Activated CD4-positive, alpha-beta T cell treated with anti-CD3 and anti-CD28 coated beads for 4 hours (primary cell): ENCODE measurements at places on chromosomes 16 and 17.
A peak's percentile ranks its signal among the peaks of the same experiment; 100 is the strongest.

GRCh38 chr16:81321039-81321438, 6.3 kb downstream of the GAN start:
- DNase-seq, result no peak

- DNase-seq, result peak; percentile 64
Measured at GRCh38 chr17:75131278-75132017, at the start of gene NT5C. TSS of gene NT5C (minus strand) at chr17:75131742. CDS start at chr17:75131707, 35 bp downstream.

GRCh38 chr17:83160443-83161297, 81.3 kb downstream of the METRNL start:
- DNase-seq, result no peak

DNA sequence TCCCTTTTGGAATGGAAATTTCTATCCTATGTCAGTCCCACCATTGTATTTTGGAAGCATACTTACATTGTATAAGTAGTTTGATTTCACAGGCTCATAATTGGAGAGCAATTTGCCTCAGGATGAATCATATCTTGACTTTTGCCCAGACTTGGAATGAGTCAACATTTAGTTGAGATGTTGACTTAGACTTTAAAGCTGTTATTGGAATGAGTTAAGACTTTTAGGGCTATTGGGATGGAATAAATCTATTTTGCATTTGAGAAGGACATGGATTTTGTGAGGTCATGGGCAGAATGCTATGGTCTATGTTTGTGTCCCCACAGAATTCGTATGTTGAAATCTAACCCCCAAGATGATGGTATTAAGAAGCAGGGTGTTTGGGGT, 12.2 kb upstream of the ZNF594 start:
- DNase-seq, result no peak

- DNase-seq, result no peak
Measured at GRCh38 chr17:19248151-19248927, 11.2 kb downstream of the EPN2 start.

DNA sequence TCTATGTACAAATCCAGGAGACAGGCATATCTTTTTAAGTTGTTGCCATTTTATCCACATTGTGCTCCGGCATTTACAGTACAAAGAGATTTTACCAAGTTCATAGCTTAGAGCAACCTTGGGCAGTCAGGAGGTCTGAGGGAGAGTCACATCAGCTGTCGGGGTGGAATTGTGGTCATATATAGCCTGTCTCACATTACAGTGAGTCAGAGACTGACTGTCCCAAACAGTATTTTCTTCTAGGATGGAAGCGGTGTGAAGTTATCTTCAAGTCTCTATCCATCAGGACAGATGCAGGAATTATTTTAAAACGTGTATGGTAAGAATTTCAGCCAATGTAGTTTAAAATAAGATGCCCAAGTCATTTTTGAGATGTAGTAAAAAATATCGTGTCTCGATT, 53.0 kb downstream of the GPRC5B start:
- no peak for DNase-seq

DNA sequence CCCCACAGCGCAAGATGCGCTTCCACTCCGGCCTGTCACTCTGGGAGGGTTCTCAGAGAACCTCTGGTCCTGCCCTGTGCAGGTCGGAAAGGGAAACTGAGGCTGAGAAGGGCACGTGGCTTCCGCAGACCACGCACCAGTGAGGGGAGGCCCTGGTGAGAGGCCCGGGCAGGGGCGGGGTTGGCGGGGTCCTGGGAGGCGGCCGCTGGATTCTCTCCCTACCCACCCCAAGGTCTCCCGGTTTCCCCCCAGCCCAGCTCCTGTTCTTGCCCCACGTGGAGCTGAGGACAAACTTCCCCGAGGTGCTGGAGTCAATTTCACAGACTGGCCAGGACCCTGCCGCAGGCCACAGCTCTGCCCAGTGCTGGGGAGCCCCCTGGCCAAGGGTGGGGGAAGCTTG, 11.5 kb downstream of the CCL17 start:
- DNase-seq, result no peak

DNA sequence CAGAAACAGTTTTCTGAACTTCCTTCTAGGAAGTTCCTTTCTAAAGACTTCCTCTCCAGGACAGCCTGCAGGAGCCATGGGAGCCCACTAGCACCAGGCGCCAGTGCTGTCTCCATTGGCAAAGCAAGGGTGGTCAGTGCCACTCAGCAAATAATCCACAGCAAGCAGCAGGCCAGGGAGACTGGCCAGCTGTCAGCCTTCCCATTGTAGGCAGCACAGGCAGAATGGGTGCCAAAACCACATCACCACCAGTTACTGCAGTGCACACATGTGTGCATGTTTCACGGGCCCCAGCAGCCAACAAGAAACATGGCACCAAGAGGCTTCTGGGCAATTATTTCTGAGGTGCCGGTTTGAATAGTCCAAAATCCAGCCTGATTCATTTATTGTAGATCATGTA, 26.7 kb downstream of the DNASE1 start:
- no peak for DNase-seq

- no peak for DNase-seq
Measured at GRCh38 chr16:3115561-3115960, 3.2 kb downstream of the ZNF205 start.

DNA sequence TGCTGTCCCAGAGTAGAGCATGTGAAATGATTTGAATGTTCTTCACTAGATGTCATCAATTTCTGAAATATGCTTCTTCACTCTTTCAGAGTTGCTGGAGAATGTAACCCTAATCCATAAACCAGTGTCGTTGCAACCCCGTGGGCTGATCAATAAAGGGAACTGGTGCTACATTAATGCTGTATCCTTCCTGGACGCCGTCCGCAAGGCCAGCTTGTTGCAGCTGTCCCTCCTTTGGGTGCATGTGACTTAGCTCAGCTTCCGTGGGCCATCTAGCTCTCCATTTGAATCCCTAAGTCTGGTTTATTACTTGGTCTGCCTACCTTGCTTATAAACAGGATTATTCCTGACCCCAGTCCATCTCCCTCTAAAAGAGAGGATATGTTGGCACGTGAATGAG, 58.8 kb downstream of the USP10 start:
- no peak for DNase-seq

- no peak for DNase-seq
Measured at GRCh38 chr17:9802294-9802693, 10.9 kb upstream of the DHRS7C start.

DNA sequence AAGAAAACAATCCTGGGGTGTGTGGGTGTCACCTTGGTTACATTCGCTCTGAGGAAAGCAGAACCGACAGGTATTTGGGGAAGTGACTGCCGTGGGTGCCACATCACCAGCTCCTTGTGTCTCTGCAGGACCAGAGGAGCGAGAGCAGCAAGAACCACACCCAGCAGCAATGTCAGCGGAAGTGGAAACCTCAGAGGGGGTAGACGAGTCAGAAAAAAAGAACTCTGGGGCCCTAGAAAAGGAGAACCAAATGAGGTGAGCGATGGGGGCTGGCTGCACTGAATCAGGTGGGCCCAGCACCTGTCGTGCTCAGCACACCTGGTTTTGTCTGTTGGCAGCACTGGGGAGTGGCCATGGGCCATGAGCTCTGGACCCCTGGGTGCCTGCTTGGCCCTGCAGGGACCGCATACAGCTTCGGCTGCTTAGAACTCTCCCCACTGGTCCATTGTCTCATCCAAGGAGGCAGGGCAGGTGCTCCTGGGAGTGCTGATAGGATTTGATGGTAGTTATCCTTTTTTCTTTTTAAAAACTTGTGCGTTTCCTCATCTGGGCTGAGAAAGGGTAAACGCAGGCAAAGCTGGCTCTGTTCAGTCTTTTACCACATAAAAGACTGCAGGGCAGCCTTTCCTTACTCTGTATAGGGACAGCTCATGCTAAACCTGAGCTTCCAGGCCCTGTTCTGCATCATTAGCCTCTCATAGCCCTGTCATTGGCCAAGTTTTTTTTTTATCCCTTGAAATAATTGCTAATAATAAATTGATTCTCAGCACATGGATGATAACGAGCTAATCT, 29.4 kb downstream of the HMOX2 start:
- peak; percentile 68 for DNase-seq

DNA sequence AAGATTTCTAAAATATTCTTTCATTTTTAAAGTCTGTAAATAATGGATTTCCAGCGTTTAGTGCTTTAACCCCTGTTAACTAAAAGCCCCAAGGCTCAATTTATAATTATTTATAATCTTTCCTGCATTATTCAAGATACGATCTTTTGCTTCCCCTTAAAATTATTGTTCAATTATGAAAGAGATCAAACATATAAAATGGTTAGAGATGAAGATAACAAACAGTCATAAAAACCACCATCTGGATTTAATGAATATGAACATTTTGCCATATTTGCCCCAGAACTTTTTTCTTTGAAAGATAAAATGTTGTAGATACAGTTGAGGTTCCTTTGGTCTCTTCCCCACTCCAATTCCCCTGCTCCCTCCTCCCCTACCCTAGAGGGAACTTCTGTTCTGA, 17.6 kb downstream of the WWP2 start:
- no peak for DNase-seq

DNA sequence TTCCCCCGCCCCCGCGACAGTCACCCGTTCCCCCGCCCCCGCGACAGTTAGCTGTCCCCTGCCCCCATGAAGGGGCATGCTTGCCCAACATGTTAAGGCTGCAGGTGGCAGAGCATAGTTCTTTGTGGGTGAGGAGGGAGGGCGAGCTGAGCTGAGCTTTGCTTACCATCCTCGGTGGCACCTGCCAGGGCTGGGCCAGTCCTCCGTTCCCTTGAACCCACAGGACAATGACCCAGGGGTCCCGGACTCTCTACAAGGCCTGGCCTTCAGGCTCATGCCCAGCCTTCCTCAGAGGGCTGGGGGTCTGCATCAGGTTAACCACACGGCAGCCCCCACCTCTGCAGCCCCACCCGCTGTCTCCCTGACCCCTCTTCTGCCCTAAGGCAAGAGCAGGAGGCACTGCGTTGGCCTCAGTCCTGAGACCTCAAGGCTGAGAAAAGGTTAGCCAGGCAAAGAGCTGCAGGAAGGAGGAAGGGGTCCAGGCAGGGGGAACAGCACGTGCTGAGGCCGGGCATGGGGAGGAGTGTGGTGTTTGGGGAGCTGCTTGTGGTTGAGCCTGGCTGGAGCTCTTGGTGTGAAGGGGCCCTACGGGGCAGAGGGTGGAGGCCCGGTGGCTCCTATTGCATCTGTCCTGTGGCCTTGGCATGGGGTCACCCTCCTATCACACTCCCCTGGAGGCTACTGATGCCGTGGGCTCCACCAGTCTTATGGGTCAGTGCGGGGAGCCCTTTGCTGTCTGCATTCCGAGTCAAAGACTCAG, 11.4 kb upstream of the DOC2B start:
- DNase-seq, result no peak

DNA sequence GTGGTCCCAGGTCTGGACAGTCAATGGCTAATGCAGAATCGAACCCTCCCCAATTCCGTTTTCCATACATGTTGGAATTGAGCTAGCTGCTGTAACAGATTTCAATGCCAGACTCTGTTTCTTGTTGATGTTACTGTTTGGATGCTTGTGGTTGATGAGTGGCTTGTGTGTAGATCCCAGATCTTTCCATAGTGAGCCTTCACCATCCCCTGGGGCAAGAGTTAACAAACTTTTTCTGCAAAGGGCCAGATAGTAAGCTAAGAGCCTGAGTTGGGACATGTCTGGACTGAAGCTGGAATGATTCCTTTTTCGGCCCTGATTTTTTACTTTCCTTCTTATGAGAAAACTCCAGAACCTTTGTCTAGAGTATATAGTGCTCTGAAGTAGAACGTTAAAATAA, 296.3 kb downstream of the CPPED1 start:
- no peak for DNase-seq

GRCh38 chr17:29292071-29292991, 1.6 kb downstream of the NUFIP2 start:
- peak; percentile 51 for DNase-seq

GRCh38 chr17:48593840-48594537, 410 bp upstream of the HOXB5 start:
- peak; percentile 70 for DNase-seq

GRCh38 chr16:57386381-57386951, 14.2 kb downstream of the CX3CL1 start:
- no peak for DNase-seq

DNA sequence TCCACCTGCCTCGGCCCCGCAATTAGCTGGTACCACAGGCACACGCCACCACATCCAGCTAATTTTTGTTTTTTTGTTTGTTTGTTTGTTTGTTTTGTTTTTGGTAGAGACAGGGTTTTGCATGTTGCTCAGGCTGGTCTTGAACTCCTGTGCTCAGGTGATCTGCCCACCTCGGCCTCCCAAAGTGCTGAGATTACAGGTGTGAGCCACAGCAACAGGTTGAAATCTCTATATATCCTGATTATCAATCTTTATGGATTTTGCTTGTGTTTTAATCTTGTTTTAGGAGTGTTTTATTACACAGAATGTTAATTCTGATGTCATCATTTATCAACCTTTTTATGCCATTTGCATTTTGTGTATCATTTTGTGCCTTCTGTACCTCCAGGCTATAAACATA, 48.2 kb downstream of the RAB11FIP4 start:
- DNase-seq, result no peak

DNA sequence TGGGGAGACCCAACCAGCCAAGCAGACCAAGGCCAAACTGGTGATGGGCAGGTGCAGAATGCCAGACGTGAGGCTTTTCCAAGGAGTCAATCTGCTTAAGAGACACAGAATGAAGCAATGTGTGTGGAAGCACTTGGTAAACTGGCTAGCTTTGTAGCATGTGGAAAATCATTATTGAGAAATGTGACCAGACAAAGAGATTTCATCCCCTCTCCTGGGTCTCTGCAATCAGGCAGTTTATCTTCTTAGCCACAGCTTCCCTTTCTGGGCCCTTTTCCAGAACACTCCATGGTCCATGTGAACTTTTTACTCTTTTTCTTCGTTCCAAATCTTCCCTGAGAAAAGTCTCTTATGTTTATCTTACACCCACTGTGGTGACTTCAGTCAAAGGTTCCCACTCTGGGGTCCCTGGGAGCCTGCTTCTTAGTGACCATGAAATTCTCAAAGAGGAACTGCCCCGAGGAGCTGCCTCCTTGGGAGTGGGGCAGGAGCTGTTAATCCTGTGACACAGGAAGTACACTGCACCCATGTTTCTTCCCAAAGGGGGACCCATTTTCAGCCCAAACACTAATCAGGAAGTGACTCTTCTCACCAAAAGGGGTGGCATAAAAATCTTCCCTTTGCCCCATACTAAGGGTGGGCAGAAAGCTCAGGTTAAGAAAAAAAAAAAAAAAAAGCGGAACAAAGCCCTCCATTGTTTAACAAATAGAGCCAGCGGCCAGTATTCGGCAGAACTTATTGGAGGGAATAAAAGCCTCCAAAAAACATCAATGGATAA, 346.2 kb upstream of the ASIC2 start:
- no peak for DNase-seq

- DNase-seq, result no peak
Measured at GRCh38 chr17:15971098-15971678, 26.3 kb downstream of the ADORA2B start.

GRCh38 chr17:49548506-49549310, 27.0 kb upstream of the NXPH3 start:
- no peak for DNase-seq
